ENCODE measurements at places on chromosomes 5 and 9.

GRCh38 chr5:3329427-3329826 lies 266.2 kb upstream of the IRX1 start:
- H3K4me3 ChIP-seq, result no peak overlapping the region
- H3K36me3 ChIP-seq, result no peaks in the 10 kb centered on the region
- no peak for DNase-seq
- no peaks in the 10 kb centered on the region for H3K27me3 ChIP-seq
- no peak overlapping the region for H3K27ac ChIP-seq

DNA sequence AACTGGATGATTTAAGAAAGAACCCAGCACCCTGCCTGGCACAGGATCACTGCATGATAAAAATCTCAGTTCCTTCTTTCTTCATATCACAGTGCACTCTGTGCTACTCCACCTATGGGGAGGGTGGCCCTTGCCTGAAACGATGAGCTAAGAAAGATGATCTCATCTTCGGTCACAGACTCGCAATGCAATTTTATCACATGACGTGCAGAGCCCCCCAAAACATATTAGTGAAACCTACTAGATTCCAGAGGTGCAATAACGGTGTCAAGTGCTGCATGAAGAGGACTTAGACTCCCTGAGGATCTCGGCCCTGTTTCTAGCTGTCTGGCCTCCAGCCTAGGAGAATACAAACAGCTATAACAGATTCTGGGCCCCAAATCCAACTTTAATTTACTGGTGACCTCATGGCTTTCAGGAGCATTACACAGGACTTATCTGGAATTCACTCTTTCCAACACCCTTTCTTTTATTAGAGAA lies 104.0 kb downstream of the EBF1 start:
- peaks cover 2% of the 10 kb centered on the region for H3K27me3 ChIP-seq
- H3K4me1 ChIP-seq, result no peaks in the 10 kb centered on the region
- no peaks in the 10 kb centered on the region for H3K36me3 ChIP-seq
- DNase-seq, result no peak
- H3K4me3 ChIP-seq, result no peak overlapping the region

DNA sequence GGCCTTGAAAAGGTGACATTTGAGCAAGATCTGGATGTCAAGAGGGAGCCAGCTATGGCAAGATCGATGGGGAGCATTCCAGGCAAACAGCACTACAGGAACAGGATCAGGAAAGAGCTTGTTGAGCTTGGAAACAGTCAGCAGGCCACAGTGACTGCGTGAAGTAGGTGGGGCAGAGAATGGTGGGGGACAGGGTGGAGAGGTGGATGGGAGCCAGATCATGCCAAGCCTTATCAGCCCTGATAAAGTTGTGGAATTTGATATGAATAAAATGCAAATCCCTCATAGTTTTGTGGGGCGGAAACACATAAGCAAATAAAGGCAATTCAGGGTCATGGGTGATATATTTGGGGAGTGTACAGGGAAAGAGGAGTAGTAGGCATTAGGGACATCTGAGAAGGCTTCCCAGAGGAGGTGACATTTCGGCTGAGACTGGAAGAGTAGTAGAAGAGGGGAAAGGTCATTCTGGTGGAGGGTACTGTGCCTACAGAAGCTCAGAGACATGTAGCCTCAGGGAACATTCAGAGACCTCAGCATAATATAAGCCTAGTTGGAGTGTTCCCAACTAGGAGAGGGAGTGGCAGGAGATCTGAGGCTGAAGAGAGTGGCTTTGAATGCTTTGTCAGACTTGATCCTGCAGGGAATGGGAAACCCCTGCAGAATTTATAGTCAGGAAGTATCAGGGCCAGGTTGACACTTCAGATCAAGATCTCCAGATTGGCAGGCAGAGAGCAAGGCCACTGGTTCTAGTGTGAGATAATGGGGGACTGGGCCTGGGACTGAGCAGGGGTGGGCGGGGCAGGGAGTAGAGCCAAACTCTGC lies 9.7 kb upstream of the CYSTM1 start:
- no peaks in the 10 kb centered on the region for H3K4me1 ChIP-seq
- no peak overlapping the region for H3K4me3 ChIP-seq
- DNase-seq, result no peak

DNA sequence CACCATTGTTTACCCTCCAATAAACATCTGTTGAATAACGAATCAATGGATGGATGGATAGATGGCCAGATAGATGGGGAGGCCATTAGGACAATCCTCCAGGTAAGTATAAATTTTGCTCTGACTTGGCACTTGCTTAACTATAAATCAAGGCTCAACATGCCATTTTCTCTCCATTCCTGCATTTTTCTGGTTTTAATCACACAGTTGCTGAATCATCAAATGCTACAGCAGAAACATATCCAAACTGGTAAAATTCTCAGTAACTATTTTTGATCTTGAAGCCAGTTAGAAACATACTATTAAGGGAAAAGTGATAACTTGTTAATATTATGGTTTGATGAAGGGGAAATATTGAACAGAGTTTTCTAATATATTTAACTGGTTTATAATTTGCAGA lies 71.5 kb upstream of the MTAP start:
- DNase-seq, result no peak
- no peaks in the 10 kb centered on the region for H3K4me1 ChIP-seq
- no peak overlapping the region for H3K4me3 ChIP-seq
- H3K27ac ChIP-seq, result no peak overlapping the region

GRCh38 chr5:2289380-2289779 lies 406.7 kb upstream of the IRX4 start:
- no peak for DNase-seq
- H3K4me3 ChIP-seq, result no peak overlapping the region
- no peak overlapping the region for H3K27ac ChIP-seq

GRCh38 chr5:121945261-121945660 lies 16.5 kb upstream of the SRFBP1 start:
- H3K27me3 ChIP-seq, result peaks cover 10% of the 10 kb centered on the region
- no peaks in the 10 kb centered on the region for H3K4me1 ChIP-seq
- no peak overlapping the region for H3K4me3 ChIP-seq
- DNase-seq, result no peak
- H3K27ac ChIP-seq, result no peak overlapping the region
